PC-9 (cell line): ENCODE measurements at places on chromosomes 5 and 9.

GRCh38 chr9:75148561-75148960 is 60.2 kb downstream of the OSTF1 start:
- no peak for DNase-seq

- DNase-seq = no peak
Observed at GRCh38 chr5:73863876-73864275, 237.9 kb downstream of the ARHGEF28 start.

DNA sequence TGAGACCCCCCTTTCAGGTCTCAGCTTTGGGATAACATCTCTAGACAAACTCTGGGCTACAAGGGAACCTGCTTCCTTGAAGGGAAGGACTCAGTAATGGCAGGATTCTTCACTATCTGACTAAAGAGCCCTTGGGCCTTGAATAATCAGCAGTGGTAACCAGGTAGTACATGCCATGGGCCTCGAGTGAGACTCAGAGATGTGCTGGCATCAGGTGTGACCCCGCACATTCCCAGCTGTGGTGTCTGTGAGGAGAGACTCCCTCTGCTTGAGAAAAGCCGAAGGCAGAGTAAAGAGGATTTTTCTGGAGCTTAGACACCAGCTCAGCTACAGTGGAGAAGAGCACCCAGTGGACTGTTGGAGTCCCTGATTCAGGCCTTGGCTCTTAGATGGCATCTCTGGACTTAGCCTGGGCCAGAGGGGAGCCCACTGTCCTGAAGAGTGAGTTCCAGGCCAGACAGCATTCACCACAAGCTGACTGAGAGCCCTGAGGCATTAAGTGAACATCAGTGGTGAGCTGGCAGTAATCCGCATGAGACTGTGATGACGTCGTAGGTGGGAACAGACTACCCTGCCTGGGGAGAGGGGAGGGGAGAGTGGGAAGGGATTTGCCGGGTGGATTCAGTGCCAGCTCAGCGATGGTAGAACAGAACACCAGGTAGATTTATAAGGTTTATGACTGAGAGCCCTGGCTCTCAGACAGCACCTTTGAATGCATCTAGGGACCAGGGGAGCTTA is 5.3 kb upstream of the ZNF782 start:
- DNase-seq = peak; percentile 77

- DNase-seq = no peak
Observed at GRCh38 chr5:149672701-149673476, 57.2 kb upstream of the PPARGC1B start.

- no peak for DNase-seq
Observed at GRCh38 chr5:57884346-57885102, 401.9 kb upstream of the ACTBL2 start.

DNA sequence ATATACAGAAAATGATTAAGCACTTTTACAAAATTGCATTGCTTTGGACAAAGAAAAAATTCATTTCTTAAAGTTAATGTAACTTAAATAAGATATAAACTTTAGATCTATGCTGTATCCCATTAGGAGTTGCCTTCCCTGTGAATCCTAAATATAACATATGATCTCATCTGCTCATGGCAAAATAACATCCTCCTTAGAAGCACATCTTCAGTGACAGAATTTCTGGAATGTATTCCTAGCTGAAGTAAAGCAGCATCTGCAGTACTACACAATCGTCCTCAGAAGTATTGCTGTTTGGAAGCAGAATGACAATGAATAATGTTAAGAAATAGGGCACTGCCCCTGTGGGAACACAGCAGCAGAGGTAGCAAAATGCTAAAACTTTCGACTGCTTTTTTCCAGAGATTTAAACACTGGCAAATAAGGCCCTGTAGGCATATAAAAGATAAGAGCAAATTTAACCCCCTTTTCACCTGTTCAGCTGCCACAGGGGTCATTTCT is 571.0 kb downstream of the PTPRD start:
- DNase-seq = no peak

GRCh38 chr9:110463499-110463898 is 116.0 kb downstream of the SVEP1 start:
- DNase-seq = no peak

- DNase-seq = no peak
Observed at GRCh38 chr5:142439207-142439860, 114.5 kb upstream of the SPRY4 start.

DNA sequence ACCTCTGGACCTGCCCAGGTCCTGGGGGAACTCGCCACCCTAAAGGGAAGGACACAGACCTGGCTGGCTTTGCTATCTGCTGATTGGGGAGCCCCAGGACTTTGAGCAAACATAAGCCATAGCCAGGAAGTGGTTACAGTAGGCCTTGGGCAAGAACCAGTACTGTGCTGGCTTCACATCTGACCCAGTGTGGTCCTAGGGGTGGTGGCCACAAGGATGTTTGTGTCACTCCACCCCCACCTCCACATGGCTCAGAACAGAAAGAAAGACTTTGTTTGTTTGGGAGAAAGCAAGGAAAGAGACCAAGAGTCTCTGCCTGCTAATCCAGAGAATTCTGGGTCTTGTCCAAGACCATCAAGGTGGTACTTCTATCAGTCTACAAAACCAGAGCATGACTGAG is 334.2 kb downstream of the SPOCK1 start:
- no peak for DNase-seq

GRCh38 chr5:154779105-154779504 is 23.9 kb downstream of the LARP1 start:
- peak; percentile 75 for DNase-seq

DNA sequence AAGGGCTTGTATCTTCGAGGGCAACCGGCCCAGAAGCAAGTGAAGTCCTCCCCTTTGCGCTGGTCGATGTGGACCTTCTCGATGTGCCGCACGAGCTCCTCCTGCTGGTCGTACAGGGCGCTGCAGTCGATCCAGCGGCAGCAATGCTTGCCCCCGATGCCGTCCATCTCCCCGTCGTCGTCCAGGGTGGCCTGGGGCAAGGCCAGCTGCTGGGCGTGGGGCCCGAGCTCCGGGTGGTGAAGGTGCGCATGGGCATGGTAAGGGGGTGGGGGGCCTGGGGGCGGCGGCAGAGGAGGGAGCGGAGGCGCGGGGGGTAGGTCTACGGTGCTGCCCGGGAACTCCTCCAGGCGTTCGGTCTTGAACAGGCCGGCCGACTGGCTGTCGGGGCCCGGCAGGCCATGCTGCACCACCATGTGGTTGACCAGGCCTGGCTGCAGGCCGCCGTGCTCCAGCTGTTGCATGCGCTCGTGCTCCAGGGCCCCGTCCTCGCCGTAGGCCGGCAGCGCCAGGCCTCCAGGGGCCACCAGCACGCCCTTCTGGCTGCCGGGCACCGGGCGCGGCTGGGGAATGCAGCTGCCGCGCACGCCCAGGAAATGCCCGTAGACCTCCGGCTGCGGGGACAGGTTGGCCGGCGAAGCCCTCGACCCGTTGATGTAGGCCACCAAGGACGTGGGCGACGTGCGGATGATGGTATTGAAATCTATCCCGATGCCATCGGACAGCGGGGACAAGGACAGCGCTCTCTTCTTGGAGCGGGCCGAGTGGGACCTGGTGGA is 181.8 kb downstream of the GLIS3 start:
- DNase-seq = no peak

DNA sequence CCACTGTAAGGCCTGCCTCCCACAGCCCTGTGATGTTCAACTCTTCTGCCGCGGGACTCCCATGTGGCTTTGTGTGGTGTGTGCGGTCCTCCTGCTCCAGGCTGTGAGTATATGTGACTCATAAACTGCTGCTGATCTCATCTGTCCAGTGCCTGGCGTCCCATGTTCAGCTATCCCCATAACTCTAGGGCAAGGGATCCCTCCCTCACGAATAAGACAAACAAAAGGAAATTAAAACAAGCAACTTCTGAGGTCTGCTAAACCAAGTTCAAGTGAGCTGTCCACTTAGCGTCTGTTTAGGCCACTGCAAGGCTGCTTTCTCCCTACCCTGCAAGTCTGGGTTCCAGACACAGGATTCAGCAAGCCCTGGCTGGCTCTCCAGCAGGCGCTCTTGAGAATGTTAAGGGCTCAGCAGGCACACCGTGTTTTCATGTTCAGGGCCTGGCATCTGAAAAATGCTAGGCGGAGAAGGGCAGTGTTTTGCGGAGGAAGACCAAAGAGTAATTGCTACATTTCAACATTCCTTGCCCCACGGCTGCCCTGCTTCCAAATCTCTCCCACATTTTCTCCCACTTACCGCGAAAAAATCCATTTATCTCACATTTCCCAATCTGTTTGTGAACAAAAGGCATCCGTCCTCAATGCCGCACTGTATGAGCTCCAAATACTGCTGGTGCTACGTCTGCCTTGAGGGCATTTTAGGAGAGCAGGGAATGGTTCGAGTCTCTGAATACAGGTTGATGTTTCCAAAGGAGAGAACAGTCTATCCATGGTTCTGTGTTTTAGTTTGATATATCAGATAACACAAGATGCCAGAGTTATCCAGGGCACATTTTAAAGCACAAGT is 280.2 kb downstream of the SEMA5A start:
- no peak for DNase-seq

GRCh38 chr5:106854922-106855321 is 815.8 kb downstream of the EFNA5 start:
- DNase-seq = no peak

DNA sequence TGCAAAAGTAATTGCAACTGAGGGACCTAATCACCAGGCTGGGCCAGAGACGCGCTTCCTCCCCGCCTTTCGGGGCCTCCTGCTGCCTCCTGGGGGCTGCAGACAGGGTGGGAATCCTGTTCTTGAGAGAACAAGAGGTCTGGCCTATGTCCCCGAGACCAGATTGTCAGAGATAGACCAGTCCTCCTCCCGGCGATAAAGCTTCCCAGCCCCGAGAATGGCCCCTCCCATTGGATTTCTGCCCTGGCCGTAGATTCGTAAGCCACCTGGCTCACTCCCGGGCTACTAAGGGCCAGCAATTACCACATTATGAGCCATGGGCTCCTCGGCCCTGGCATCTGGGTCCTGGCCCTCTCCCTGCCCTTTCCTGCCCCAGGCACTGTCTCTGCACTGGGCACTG is 70.4 kb downstream of the HRH2 start:
- no peak for DNase-seq

DNA sequence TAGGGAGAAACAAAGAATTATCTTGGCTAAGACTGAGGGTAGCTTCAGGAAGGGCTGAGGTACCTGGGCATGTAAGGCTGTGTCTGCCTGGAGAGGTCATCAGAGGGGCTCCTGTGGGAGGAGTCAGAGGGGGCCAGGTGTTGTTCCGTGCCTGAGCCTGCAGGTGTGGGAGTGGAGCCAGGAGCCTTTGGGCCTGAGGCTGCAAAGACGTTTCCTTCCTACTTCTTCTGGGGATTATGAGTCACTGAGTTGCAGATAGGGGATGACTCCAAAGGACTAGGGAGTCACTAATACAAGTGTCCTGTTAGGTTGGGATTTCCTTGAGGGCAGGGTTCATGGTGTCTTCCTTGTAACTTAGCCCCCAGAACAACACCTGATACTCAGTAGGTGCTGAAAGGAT is 391.1 kb downstream of the ARHGEF28 start:
- peak; percentile 92 for DNase-seq
